ENCODE measurements at places on chromosomes 4 and X.

GRCh38 chr4:105057370-105058105 is 89.1 kb upstream of the TET2 start:
- H3K36me3 ChIP-seq = no peaks in the 10 kb centered on the region
- no peak overlapping the region for H3K27ac ChIP-seq
- no peak overlapping the region for H3K4me3 ChIP-seq
- no peak for DNase-seq
- H3K4me1 ChIP-seq = peaks cover 8% of the 10 kb centered on the region

- no peak overlapping the region for H3K27ac ChIP-seq
- H3K4me3 ChIP-seq = no peak overlapping the region
- H3K4me1 ChIP-seq = no peaks in the 10 kb centered on the region
These were observed 72.8 kb upstream of the MAPK10 start for GRCh38 chr4:86432559-86433134.

DNA sequence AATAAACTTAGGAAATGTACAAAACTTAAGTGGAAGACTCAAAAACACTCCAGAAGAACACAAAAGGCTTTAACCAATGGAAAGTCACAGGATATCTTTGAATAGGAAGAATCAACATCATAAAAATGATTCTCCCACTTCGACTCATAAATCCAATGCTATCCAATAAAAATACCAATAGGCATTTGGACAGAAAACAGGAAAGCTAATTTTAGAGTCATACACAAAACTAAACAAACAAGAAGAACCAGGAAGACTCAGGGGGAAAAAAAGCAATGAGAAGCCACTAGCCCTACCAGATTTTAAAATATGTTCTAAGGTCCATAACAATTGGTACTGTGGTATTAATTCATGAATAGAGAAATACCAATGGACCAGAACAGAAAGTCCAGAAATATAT is 28.2 kb downstream of the SLC9A7 start:
- H3K36me3 ChIP-seq = no peaks in the 10 kb centered on the region
- DNase-seq = no peak
- H3K27me3 ChIP-seq = no peaks in the 10 kb centered on the region
- H3K4me3 ChIP-seq = no peak overlapping the region
- H3K4me1 ChIP-seq = no peaks in the 10 kb centered on the region

GRCh38 chrX:1487401-1487800 is 34.7 kb upstream of the ASMTL start:
- peaks cover 39% of the 10 kb centered on the region for H3K36me3 ChIP-seq
- no peak for DNase-seq
- no peak overlapping the region for H3K4me3 ChIP-seq
- H3K27me3 ChIP-seq = no peaks in the 10 kb centered on the region
- H3K4me1 ChIP-seq = peaks cover 18% of the 10 kb centered on the region

DNA sequence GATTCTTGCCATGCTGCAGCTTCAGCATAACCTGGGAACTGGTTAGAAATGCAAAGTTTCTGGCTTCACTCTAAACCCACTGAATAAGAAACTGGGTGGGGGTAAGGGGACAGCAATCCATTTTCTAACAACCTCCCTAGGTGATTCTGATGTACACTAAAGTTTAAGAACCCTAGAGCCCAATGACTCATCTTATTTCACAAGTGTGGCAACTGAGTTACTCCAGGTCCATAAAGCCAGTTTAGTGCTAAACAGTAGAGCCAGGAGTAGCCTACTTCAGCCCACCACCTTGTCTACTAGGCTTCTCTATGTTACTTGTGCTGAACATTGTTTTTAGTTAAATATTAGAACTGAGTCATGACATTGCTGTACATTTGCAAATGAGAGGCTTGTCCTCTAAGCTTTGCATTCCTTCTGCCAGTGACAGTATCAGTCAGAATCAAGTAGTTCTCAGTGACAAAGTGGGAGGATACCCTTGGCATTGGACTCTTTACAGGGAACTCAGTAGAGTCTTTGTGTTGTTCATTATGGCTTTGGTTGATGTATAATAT is 518.0 kb downstream of the RPA4 start:
- H3K27ac ChIP-seq = no peak overlapping the region
- H3K4me3 ChIP-seq = no peak overlapping the region
- H3K4me1 ChIP-seq = no peaks in the 10 kb centered on the region
- no peak for DNase-seq

DNA sequence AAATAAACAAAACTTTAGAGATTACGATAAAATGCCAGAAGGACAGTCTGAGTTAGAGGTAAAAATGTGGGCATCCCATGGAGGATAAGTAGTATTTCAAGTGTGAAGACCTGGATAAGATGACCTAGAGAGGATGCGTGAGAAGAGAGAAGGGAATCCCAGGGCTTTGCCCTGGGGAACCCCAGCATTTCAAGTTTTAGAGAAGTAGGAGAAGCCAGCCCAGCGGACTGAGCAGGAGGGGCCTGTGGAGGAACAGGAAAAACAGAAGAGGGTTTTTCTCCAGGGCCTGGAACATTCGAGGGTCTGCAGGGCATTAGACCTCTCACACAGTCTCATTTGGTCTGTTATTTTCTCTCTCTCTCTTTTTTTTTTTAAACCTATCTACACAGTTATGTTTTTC is 2.9 kb upstream of the CFP start:
- no peak overlapping the region for H3K27ac ChIP-seq
- H3K27me3 ChIP-seq = no peaks in the 10 kb centered on the region
- peaks cover 19% of the 10 kb centered on the region for H3K4me1 ChIP-seq
- no peak overlapping the region for H3K4me3 ChIP-seq
- no peaks in the 10 kb centered on the region for H3K36me3 ChIP-seq
- no peak for DNase-seq

Data from CD8-positive, alpha-beta memory T cell (primary cell).